ENCODE measurements at places on chromosomes 12 and 14. TPM values are rescaled to one million over a fixed set of nuclear protein-coding genes. Genes with fewer than 3 reads are reported as not detected.

KLRF1 gene
- not detected for total RNA-seq

AMIGO2 gene
- 6.7 TPM for total RNA-seq

DNA sequence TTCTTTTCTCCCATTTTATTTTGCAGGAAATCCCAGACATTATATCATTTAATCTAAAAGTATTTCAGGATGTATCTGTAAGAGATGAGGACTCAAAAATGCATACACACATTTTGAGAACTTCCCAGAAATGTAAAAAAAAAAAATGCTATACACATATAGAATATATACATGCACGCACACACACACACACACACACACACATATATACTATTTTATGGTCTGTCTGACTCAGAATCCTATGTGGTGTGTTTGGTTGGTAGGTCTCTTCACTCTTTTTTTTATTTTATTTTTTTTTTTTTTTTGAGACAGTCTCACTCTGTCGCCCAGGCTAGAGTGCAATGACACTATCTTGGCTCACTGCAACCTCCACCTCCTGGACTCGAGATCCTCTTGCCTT lies 65.5 kb downstream of the FBXO34 start:
- H3K27ac ChIP-seq: peak overlapping the region; percentile 10
- peaks cover 33% of the 10 kb centered on the region for H3K4me1 ChIP-seq
- no peaks in the 10 kb centered on the region for H3K27me3 ChIP-seq
- no peak for DNase-seq
- no peaks in the 10 kb centered on the region for H3K36me3 ChIP-seq
- no peak overlapping the region for H3K4me3 ChIP-seq

RGS6 gene
- total RNA-seq: 0.48 TPM

- H3K4me1 ChIP-seq: peaks cover 3% of the 10 kb centered on the region
- no peaks in the 10 kb centered on the region for H3K27me3 ChIP-seq
- DNase-seq: no peak
- H3K36me3 ChIP-seq: peaks cover 11% of the 10 kb centered on the region
These were observed 8.0 kb downstream of the DGKA start for GRCh38 chr12:55938826-55939501.

- H3K4me1 ChIP-seq: no peaks in the 10 kb centered on the region
- H3K4me3 ChIP-seq: no peak overlapping the region
- H3K27me3 ChIP-seq: no peaks in the 10 kb centered on the region
- no peak for DNase-seq
- H3K36me3 ChIP-seq: no peaks in the 10 kb centered on the region
These were observed 73.9 kb upstream of the HIF1A start for GRCh38 chr14:61621444-61621843.

CACNA1C gene
- total RNA-seq: 18.8 TPM

DNA sequence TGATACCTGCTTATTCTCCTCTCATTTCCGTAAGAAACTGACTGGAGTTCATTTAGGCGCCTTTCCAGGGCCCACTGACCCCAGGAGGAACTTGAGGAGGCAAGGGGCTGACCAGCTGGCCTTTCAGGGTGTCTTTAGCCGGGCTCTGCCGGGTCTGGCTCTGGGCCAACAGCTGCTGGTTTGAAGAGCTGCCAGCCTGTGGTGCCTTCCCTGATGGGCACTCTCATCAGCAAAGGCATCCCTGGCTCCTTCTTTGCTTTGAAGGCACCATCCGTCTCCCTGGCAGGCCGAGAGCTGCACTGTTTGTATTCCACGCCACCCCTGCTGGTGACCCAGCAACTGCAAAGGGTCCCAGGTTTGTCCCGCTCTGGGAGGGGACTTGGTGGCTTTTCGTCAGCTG lies 42.0 kb downstream of the IQSEC3 start:
- peaks cover 21% of the 10 kb centered on the region for H3K27me3 ChIP-seq
- H3K4me1 ChIP-seq: no peaks in the 10 kb centered on the region
- no peak overlapping the region for H3K4me3 ChIP-seq

SSPN gene
- 103 TPM for total RNA-seq

C14orf180 gene
- 0.32 TPM for total RNA-seq

Measured in transverse colon (tissue), 4 donors.